ENCODE measurements at places on chromosomes 5 and 9.

GRCh38 chr5:103519550-103519949 is 43.0 kb downstream of the NUDT12 start:
- peak; percentile 40 for DNase-seq

DNA sequence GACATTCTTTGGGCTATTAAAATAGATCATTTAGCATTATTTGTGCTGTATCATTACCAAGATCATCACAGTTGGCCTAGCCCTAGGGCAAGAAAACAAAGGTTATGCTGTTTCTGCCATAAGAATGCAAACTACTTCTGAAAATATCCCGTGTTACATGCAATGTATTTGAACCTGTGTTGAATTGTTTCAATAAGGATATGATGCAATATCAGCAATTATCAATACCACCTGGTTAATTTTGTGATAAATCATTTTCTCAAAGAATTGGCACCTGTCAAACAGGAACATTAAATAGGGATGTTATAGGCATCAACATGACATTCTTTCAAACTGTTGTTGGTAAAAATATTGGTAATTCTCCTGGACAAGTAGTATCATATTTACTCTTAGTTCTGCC is 2002.0 kb upstream of the CDH9 start:
- no peak for DNase-seq

GRCh38 chr5:122419142-122419894 is 107.3 kb downstream of the SNCAIP start:
- DNase-seq = no peak

DNA sequence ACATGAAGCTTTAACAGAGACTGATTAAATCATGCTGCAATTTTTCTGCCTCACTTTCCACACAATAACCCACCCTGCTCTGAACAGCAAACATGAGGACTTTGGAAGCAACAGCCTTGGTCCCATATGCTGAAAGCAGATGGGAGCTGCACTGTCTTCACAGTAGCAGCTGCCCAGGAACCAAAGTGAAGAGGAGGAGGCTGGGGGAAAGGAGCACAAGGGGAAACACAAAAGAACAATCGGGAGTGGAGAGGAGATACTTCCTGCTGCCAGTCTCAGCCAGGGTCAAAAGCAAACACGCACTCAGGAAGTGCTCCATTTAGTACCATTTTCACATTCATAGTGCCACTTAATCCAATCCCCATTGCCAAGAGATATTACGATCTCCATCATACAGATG is 183.3 kb upstream of the PUM3 start:
- DNase-seq = no peak

GRCh38 chr9:137105814-137106661 is 8.5 kb downstream of the DPP7 start:
- no peak for DNase-seq

DNA sequence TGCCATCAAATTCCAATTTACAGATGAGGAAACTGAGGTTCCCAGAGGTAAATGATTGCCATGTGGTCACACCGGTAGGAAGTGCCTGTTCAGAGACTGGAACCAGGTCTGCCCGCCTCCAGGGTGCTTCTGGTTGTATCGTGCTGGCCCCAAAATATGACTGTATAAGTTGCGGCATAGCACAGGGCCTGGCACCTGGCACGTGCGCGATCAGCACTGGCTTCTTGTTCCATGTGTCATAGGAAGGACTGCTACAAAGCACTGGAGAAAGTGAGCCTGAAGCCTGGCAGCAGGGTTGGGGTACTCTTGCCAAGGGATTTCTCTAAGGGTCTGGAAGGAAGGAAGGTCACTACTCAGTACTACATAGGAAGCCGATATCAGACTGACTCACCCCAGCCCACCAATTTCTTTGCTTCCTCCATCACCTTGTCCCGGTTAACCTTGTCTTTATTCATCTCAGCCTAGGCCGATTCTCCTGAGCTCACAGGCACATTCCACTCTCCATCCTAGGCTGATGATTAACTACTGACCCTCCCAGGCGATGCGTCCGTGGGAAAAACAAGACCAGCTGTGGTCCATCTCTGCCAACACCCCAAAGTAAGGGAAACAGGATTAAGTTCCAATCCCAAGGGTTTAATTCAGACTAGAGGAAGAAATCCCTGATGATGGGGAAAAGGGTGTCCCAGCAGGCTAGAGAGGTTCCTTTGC is 1.8 kb downstream of the HRH2 start:
- no peak for DNase-seq

DNA sequence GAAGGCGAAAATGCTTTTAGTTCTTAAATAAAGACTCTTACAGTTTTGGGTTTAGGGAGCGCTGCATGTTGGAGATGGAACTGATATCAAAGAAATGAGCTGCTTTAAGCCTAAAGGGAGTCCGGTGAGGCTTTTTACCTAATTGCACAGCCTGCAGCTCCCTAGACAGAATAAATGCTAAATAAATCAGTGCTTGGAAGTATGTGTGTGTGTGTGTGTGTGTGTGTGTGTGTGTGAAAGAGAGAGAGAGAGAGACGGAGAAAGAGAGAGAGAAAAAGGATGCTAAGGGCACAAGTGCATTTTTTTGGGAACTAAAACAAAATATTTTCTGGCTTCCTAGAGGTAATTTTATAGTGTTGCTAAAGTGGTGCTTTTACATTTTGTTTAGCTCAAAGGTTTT is 88.4 kb downstream of the MTRR start:
- no peak for DNase-seq

- no peak for DNase-seq
Observed at GRCh38 chr5:87705876-87706275, 293.1 kb upstream of the CCNH start.

DNA sequence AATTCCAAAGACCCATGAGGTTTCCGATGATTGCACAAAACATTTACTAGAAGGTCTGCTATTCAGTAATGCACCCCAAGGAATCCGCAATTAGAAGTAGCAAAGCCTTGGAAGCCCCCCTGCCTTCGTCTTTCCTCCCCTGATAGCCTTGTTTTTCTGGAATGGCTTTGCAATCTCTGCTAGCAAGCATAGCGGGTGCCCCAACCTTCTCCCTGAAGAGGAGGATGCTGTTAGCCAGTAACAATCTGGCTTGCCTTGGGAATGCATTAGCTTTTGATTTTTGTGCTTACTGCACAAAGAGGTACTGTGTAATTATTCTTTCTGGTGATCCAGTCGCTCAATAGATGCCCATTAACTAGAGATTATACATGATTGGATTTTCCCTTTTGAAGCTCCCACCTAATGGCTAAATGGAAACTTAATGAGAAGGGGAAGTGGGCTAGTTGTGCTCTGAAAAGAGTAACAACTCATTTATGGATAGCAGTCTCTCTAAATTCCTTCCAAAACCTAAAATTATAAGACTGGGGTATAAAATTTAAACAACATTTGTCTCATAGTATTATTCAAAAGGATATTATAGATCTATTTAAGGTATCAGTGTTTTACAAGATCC is 91.6 kb downstream of the FBXW11 start:
- no peak for DNase-seq

DNA sequence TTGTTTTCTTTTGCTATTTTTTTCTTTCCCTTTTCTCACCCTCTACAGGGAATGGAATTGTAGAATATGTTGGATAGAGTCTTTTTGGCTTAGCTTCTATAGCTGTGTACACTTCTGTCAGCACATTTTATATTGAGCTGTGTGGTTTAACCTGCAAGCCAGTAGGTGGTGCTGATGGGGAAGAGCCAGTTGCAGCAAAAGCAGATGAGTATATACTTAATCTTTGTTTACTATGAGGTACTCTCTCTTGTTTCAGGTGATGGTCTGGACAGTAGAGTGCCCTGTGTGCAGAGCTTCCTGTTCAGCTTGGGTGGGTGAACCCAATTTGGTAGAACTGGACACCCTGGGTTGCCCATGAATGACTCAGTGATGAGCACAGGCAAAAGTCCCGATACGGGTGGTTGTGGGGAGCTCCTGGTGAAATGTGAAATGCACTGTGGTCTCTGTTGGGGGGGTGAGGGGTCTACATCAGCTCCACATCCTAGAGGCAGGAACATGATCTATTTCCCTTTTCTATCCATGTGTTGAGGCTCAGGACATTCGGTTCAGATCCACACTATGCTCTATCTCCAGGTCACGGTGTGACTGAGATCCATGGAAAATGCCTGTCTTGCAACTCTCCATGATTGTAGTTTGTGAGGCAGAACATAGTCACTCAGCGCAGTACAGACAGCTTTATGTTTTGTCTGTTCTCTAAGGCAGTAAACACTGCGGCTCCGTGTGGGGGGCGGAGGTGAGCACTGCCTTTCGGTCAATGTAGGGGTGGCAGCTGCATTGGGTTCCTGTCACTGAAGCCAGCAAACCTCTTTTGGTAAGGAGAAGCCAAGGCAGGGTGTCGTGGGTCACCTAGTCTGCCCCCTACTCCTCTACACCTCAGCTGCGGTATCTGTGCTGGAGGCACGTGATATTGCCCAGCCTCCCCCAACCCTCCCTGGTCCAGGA is 353.2 kb downstream of the PRR16 start:
- no peak for DNase-seq

GRCh38 chr5:127070243-127070642 is 3.1 kb downstream of the C5orf63 start:
- no peak for DNase-seq

DNA sequence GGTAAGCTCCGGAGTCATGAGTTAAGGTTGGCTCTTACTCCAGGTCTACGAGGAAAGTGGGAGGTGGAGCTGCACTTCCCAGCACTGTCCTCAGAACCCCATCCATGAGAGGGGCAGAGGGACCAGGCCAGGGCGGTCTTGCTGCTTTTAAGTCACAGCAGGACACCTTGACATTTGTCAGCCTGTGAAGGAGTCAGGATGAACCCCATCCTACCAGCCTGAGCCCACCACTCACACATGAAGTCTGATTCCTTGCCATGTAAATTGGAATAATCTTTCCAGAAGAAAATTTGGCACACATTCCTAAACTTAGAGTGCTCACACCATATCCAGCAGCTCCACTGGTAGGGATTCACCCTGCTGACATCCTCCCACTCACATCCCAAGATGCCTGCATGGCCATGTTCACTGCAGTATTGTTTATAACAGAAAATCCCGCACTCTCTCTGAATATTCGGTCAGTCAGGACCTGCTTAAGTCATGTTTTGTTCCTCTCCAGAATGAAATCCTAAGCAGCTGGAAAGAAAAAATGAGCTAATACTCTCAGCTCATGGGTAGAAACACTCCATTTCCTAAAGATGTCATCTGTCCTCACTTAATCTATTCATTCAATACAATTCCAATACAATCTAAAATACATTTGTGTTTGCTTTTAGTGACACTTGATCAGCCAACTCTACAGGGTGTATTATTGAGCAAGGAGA is 79.3 kb upstream of the COL5A1 start:
- no peak for DNase-seq

- DNase-seq = no peak
Observed at GRCh38 chr5:137582218-137582617, 83.1 kb upstream of the SPOCK1 start.

- DNase-seq = no peak
Observed at GRCh38 chr5:79143684-79144379, 32.2 kb downstream of the BHMT start.

DNA sequence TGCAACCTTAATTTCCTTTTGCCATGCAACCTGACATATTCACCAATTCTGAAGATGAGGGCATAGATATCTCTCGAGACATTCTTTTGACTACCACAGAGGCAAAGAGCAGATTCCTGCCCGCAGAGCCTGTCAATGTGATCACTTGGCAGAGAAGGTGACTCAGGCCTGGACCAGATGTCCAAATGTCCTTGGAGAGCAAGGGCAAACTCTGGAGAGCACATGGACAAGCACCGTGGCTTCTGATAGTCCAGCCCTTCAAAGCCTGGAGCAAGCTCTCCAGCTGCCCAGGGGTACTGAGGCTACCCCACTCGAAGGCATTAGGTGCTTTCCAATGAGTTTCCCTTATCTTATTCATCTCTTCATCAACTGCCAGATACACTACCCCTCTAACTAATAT is 50.4 kb upstream of the ALDH1B1 start:
- DNase-seq = no peak

DNA sequence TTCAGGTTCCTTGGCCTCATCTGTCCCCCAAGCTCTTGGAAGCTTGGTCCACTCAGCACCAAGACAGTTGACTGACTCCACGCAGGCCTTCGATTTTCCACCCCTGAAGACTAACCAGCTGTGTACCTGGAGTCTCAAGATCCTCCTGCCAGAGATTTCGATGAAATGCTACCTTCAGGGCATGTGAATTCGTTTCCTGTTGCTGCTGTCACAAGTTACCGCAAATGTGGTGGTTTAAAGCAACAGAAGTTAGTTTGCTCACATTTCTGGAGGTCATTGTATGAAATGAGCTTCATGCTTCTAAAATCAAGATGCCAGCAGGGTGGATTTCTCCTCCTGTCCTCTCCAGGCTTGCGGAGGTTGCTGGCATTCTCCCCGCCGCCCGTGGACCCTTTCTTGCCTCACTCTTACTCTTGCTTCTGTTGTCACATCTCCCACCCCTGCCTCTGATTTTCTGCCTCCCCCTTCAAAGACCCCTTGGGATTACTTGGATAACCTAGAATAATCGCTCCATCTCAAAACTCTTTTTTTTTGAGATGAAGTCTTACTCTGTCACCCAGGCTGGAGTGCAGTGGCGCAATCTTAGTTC is 27.6 kb upstream of the RETREG1 start:
- no peak for DNase-seq

- no peak for DNase-seq
Observed at GRCh38 chr5:400282-401145, 42.5 kb upstream of the EXOC3 start.

- DNase-seq = peak; percentile 96
Observed at GRCh38 chr9:124774129-124774978, 2.6 kb upstream of the OLFML2A start.

- DNase-seq = no peak
Observed at GRCh38 chr5:67857502-67857901, 358.1 kb upstream of the PIK3R1 start.

- DNase-seq = no peak
Observed at GRCh38 chr9:68538200-68538599, 2.5 kb downstream of the TMEM252 start.

All from ELF-1 (cell line).